ENCODE measurements at places on chromosomes 1 and 21.
A peak's percentile ranks its signal among the peaks of the same experiment; 100 is the strongest.

DNA sequence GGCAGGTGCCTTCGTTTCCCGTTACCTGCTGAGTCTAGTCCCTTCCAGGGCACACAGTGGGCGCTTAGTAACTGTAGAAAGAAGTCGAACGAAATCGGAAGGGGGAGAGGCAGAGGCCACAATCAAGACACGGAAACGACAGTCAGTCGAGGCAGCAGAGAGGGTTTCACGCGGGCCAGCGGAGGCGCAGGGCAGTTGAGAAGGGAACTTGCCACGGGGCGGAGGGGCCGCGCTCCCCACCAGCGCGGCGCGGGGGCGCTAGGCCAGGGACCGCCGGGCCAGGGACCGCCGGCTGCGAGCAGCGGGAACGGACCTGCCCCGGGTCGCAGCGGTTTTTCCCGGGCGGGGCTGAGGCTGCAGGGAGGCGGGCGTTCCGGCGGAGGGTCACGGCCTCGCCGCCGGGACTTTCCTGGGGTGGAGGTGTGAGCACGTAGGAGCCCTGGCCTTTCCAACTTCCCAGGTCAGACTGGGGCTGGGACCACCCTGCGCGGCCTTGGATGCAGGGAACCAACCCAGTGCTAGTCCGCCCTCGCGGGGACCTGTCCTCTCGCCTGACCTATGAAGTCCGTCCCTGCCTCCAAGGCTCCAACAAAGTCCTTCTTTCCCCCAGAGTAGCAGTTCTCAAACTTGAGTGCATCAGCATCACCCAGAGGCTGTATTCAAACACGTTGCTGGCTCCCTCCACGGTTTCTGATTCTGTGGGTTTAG is 150.1 kb upstream of the FGGY start:
- DNase-seq: peak; percentile 37

DNA sequence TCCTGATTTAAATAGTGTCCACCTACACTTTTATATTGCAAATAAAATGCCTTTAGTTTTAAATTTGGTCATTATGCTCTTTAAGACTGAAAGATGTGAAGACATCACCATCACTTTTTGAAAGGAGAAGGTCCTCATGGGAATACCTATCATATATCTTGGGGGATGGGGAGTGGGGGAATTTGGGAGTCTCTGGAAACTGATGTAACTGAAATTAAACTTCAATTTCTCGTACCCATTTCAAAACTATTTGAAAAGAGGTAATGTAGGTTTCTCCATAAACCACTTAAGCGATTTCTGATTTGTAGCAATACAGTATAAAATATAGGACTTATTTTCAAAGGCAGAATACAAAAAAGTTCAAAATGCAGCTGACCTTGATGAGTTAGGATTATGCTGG is 924 bp downstream of the EXTL2 start:
- DNase-seq: no peak

- no peak for DNase-seq
These were observed 30.4 kb downstream of the TMEM63A start for GRCh38 chr1:225851805-225852204.

GRCh38 chr1:67257173-67257535 is 50.5 kb upstream of the IL12RB2 start:
- no peak for DNase-seq
